Fibroblast of skin of scalp (primary cell): ENCODE measurements at places on chromosomes 4 and X.

DNA sequence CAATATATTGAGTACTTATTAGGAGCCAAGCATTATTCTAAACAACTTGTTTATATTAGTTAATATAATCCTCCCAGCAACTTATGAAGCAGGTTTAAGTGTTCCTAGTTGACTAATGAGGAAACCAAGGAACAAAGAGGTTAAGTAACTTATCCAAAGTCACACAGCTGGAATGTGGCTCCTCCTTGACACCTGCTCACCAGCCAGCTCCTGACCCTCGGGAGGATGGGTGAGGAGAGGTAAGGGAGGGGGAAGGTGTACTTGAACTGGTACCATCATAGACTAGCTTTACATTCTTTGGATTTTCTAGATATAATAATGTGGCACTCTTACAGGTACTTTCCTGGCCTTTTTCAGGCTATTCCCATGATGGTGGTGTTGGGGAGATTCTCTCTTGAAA lies 50.7 kb downstream of the ARHGEF38 start:
- no peak for DNase-seq

GRCh38 chrX:80792205-80792604 lies 17.5 kb downstream of the BRWD3 start:
- DNase-seq: no peak

- DNase-seq: no peak
These were observed 150.7 kb downstream of the DHX15 start for GRCh38 chr4:24433515-24434214.

- DNase-seq: peak; percentile 65
These were observed 1.1 kb downstream of the OGT start for GRCh38 chrX:71533851-71534561.

- peak; percentile 64 for DNase-seq
These were observed 80.3 kb upstream of the HHIP start for GRCh38 chr4:144565527-144566195.

DNA sequence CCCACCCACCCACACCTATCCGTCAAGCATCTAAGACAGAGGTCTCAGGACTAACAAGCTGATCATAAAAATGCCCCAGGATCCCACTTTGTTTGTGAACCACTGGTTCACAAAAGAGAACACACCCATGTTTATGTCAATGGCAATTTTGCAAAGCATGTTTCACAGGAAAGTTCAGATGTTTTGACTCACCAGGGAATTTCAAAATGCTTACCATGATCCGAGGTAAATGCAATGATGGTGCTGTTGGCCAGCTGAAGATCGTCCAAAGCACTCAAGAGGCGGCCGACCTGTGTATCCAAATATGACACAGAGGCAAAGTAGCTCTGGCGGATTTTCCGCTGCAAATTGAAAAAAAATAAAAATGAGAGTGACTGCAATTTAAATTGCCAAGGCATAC lies 15.0 kb downstream of the IDS start:
- DNase-seq: no peak

GRCh38 chrX:15820106-15821073 lies 30.1 kb downstream of the ZRSR2 start:
- no peak for DNase-seq

GRCh38 chrX:640641-641040 lies 10.1 kb downstream of the SHOX start:
- DNase-seq: no peak
